ENCODE measurements at places on chromosomes 13 and 19.

DNA sequence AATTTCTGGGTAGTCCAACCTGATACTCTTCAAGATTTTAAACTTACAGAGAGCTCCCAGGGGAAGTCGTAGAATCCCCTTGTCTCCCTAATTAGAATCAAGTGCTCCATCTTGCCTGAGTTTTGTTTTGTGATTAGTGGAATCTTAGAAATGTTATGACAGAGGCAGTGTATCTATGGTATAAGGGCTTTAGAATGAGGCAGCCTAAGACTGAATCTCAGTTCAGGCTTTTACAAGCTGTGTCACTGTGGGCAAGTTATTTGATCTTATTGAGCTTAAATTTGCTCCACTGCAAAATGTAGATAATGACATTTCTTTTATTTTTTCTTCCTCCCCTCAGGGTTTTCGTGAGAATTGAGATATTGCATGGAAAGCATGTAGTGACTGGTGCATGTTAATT lies 215.5 kb downstream of the POSTN start:
- ATAC-seq = no peak

GRCh38 chr19:3135961-3136683 lies at the start of gene GNA15:
TSS of gene GNA15 (plus strand) at chr19:3136033. CDS start at chr19:3136451, 418 bp downstream.
- peak; percentile 94 for ATAC-seq

DNA sequence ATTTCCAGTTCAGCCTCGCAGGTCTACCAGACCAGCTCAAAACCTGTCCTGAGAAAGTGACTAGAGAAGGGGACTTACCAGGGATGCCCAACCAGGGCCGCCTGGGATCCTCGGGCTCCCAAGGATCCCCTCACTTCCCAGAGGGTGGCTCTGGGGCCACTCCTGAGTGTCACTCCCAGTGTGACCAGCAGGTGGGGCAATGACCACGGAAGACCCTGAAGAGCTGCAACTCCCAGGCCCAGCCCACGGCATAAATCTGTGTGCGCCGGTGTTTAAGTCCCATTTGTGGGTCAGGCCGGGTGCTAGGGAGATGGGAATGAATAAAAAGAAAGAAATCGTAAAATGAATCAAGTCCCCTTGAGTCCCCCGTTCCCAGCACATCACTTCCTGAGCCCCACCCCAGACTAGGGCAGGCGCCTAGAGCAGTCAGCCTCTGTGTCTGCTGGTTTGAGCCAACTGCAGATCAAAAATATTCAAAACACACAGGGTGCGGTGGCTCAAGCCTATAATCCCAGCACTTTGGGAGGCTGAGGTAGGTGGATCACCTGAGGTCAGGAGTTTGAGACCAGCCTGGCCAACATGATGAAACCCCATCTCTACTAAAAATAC lies 10.7 kb downstream of the PTGIR start:
- peak; percentile 68 for ATAC-seq

GRCh38 chr13:95620825-95621498 lies 23.5 kb downstream of the DZIP1 start:
- ATAC-seq = no peak

- ATAC-seq = peak; percentile 0
Measured at GRCh38 chr19:532561-533363, 1.2 kb downstream of the CDC34 start.

DNA sequence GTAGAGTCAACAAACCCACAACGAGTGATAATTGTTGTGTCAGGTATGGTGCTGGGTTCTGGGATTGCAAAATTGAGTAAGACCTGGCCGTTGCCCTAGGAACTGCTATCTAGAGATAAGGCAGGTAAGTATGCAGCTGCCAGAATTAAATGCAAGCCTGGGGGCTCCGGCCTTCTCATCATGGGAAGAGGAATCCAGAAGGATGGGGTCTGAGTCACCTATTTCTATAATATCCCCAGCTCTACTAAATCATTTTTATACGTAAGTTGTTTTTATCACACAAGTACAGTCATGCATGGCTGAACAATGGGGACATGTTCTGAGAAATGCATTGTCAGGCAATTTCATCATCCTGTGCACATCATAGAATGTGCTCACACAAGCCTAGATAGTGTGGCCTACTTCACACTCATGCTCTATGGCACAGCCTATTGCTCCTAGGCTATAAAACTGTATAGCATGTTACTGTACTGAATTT lies 203.0 kb downstream of the KLF5 start:
- peak; percentile 98 for ATAC-seq

DNA sequence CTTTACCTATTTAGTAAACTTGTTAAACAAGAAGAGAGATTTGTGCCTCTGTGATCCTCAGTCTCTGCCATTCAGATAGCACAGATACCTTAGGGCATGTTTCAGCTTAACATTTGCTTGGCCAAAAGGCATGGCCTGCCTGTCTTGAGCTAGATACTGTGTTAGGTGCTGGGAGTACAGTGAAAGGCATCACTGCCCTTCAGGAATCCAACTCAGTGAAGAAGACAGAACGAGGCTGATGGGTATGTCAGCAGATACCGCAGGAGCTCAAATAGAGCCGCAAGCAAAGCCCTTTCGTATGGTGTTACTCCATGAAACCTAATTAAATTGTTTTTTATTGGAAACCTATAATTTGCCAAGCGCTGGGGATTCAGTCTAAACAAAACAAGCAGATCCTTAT lies 12.9 kb downstream of the ZNF507 start:
- ATAC-seq = no peak

DNA sequence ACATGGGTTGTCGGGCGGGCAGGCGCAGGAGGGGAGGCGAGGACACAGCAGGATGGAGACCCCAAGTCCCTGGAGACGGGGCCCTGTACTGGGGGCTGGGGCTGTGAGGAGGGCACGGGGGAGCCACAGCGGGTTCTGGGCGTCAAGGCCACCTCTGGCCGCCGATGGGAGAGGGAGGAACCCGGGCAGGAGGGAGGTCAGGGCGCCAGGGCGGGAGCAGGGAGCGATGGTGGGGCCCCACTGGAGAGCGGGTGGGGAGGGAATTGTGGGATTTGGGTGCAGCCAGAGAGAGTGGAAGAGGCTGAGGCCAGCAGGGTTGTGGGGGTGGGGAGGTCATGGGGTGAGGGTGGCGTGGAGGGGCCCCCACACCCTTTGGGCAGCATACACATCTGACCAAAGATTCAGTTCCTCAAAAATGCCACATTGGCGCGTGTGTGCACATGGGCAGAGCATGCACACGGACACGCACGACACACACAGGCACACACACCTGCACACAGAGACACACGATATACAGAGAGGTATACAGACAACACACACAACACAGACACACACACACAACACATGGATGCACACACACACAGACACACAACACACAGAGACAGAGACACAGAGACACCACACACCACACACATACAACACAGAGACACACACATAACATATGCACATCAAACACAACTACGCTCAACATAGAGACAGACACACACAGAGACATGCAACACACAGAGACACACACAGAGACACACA lies 54.9 kb downstream of the AP1M1 start:
- ATAC-seq = no peak

DNA sequence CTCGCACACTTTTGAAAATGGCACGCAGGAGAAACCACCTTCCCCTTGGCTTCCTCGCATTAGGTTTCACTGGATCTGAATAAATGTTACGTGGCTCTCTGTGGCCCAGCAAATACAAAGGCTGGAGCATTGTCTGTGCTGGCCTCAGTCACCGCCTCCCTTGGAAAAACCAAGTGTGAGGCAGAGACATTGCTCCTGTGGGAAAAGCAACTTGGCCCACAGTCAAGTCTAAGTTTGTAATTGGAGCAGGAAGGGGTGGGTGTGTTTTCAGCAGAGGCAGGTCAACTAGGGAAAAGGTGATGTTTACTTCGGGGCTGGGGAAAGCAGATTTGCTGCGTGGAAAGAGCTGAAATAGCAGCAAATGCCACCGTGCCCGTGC lies 101.6 kb downstream of the IRS2 start:
- ATAC-seq = peak; percentile 25

DNA sequence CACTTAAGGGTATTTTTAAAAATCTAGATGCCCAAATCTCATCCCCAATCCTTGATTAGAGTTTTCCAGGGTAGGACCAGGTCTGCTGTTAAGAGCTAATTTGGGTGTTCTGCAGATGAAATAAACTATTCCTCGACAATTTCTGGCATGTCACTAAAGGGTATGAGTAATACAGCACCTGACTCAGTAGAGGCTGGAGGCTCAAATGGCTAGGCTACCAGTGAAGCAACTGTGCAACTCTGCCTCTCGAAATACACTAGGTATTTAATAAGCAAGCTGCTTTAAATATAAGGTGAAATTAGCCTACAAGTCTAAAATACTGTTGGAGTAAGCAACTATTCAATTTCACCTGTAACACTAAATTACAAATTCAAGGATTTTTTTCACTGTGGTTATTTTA lies 1.5 kb downstream of the RNF6 start:
- ATAC-seq = peak; percentile 47

DNA sequence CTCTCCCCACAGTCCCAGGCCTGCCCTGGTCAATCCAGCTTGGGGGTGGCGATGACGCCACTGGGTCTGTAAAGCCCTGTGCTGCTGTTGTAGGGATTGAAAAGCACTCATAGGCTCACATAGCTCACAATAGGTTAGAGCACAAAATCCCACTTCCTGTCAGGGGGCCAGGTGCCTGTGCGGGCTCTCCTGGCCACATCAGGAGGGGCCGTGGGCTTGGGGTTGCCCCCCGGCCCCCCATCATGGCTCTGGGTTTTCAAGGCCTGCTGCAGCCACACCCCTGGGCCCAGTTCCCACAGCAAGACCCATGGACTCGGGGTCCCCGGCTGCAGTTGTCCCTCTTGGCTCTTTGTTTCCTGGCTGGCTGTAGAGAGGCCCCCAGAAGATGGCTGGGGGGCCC lies 62.9 kb downstream of the SMARCA4 start:
- ATAC-seq = no peak

- no peak for ATAC-seq
Measured at GRCh38 chr13:110509478-110509926, 52.0 kb downstream of the RAB20 start.

GRCh38 chr19:17743874-17744580 lies 7.2 kb upstream of the FCHO1 start:
- no peak for ATAC-seq

- ATAC-seq = no peak
Measured at GRCh38 chr19:46408664-46409039, 4.7 kb downstream of the CCDC8 start.

DNA sequence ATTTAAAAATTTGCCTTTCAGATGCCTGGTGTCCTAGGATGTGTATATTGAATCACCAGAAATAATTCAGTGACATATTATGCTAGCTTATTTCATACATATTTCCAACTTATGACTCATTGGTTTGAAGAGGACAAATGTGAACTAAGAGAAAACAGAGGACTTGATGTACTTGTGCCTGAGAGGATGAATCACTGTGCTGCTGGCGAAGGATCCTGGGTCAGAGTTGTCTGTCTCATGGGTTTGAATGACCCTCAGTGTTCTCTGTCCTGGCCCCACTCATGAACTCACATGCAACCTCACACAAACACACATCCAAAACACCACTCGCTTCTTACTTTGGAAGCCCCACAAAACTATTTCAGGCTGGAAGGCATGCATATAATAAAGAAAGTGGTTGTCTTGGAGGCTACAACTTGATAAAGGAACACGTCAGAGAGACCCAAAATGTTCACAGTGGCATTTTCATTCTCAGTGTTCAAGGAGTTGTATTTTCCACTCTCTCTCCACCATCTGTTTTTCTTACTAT lies 129.0 kb upstream of the SPRY2 start:
- ATAC-seq = peak; percentile 84

- ATAC-seq = no peak
Measured at GRCh38 chr19:51333836-51334460, 8.0 kb downstream of the VSIG10L start.

DNA sequence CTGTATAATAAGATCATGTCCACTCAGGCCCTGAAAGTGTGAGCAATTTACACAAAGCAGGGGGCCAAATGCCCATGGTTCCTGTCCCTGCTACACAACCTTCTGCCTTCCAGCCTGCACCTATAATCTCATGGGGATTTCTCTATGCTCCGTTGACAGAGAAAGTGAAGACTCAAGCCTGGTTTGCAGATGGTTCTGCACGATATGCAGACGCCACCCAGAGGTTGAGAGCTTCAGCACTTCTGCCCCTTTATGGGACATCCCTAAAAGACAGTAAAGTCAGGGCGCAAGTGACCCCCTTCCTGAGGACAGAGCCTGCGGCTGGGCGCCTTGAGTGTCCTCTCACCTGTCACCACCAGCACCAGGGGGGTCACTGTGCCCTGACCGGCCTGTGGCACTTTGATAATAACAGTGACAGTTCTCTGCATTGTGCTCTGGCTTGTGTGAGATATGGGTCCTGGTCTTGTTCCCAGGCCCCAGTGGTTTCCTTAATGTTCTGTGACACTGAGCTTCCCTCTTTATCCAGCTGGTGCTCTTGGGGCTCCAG lies 15.1 kb downstream of the LILRA5 start:
- ATAC-seq = no peak

DNA sequence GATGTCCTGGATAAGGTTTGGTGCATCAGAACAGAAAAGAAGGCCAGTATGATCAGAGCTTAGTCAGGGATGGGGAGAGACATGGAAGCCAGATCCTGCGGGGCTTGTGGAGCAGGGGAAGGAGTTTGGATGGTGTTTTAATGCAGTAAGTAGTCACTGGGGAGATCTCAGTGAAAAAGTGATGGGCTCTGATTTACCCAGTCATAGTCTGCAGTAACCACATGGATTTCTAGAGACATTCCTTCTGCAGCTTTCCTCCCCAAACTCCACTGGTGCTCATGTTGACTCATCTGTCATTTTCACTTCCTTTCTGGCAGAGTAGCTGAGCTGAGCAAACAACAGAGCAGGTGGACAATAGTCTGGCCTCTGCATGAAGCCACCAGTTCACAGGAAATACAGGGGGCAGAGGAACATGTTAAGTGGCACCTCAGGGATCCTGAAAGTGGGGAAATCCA lies 144.1 kb downstream of the DPF1 start:
- ATAC-seq = peak; percentile 67

GRCh38 chr19:50252111-50252886 lies 48.9 kb downstream of the MYH14 start:
- peak; percentile 54 for ATAC-seq

Data from esophagus mucosa (tissue), 1 donor.